CD4-positive, CD25-positive, alpha-beta regulatory T cell (primary cell): ENCODE measurements at places on chromosomes 16 and 17. TPM values are rescaled to one million over a fixed set of nuclear protein-coding genes. Genes with fewer than 3 reads are reported as not detected.

The MT4 gene
- total RNA-seq: not detected

The ZP2 gene
- not detected for total RNA-seq

The AGRP gene
- total RNA-seq: not detected

The ZNF18 gene
- total RNA-seq: 15.4 TPM

The CD300E gene
- total RNA-seq: not detected

The FOXL1 gene
- not detected for total RNA-seq

The CNGB1 gene
- total RNA-seq: not detected

GRCh38 chr17:9414471-9414870, 161.1 kb downstream of the STX8 start:
- DNase-seq: no peak
- no peaks in the 10 kb centered on the region for H3K36me3 ChIP-seq
- H3K4me3 ChIP-seq: no peak overlapping the region
- H3K27ac ChIP-seq: no peak overlapping the region
- H3K27me3 ChIP-seq: no peaks in the 10 kb centered on the region
- H3K4me1 ChIP-seq: no peaks in the 10 kb centered on the region

GRCh38 chr17:73191443-73192205, 1.2 kb upstream of the COG1 start:
- H3K4me1 ChIP-seq: peaks cover 17% of the 10 kb centered on the region
- H3K4me3 ChIP-seq: peak overlapping the region; percentile 78
- H3K27me3 ChIP-seq: no peaks in the 10 kb centered on the region
- DNase-seq: peak; percentile 85
- H3K27ac ChIP-seq: peak overlapping the region; percentile 85

DNA sequence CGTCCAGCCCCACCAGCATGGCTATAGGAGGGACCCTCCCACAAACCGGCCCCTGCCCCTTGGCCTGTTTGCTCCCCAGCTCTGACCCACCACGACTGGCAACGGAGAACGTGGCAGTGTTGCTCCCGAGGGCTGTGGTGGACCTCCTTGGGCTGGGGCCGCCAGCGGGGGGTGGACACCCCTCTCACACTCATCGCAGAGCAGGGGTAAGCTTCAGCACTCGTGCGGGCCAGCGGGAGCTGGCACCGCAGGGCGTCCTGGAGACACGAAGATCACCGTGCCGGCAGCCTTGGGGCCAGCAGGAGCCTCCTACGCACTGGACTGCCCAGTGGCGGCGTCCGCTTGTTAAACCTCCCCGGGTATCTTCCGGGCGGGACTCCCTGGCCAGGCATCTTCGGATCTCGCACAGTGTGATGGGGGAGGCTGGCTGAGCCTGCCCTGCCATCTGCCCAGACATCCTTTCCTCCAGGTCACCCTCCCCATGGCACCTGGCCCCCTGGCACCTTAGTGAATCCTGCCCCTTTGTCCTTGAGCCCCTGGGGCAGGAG, 53.5 kb downstream of the ABR start:
- H3K27me3 ChIP-seq: no peaks in the 10 kb centered on the region
- H3K27ac ChIP-seq: no peak overlapping the region
- H3K36me3 ChIP-seq: no peaks in the 10 kb centered on the region
- no peak for DNase-seq

GRCh38 chr17:42613699-42614295, 4.3 kb downstream of the TUBG1 start:
- H3K4me1 ChIP-seq: peaks cover 9% of the 10 kb centered on the region
- DNase-seq: no peak
- no peak overlapping the region for H3K4me3 ChIP-seq
- H3K27ac ChIP-seq: no peak overlapping the region
- H3K27me3 ChIP-seq: no peaks in the 10 kb centered on the region
- peaks cover 16% of the 10 kb centered on the region for H3K36me3 ChIP-seq

- DNase-seq: no peak
- H3K36me3 ChIP-seq: no peaks in the 10 kb centered on the region
- no peak overlapping the region for H3K4me3 ChIP-seq
- no peaks in the 10 kb centered on the region for H3K27me3 ChIP-seq
- H3K4me1 ChIP-seq: no peaks in the 10 kb centered on the region
Observed at GRCh38 chr16:49527611-49528010, 154.0 kb downstream of the C16orf78 start.

DNA sequence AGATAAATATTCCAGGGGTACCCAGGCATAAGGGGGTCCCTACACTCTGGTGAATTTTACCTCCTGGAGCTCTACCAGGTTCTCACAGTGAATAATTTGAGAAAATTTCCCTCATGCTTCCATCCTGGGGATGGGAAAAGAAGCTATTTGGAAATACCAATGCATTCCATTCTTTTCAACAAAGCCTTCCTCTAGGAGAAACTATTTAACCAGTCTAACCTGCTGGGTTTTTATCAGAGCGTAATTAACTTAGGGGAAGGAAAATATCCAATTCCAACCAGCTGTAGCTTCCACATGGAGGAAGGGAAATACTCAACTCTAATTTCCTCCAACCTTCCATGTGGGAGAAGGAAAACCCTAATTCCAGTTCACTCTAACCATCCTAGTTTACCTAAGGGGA, 17.0 kb downstream of the MFSD6L start:
- no peak for DNase-seq
- H3K36me3 ChIP-seq: no peaks in the 10 kb centered on the region
- H3K27me3 ChIP-seq: peaks cover 9% of the 10 kb centered on the region
- no peak overlapping the region for H3K27ac ChIP-seq

- H3K27me3 ChIP-seq: peaks cover 20% of the 10 kb centered on the region
- H3K27ac ChIP-seq: no peak overlapping the region
- no peaks in the 10 kb centered on the region for H3K36me3 ChIP-seq
- peak; percentile 27 for DNase-seq
Observed at GRCh38 chr17:15782866-15783265, 50.8 kb downstream of the TBC1D26 start.

- DNase-seq: no peak
- no peak overlapping the region for H3K4me3 ChIP-seq
- no peak overlapping the region for H3K27ac ChIP-seq
- peaks cover 17% of the 10 kb centered on the region for H3K4me1 ChIP-seq
Observed at GRCh38 chr16:58119509-58119845, 9.7 kb downstream of the CFAP20 start.

DNA sequence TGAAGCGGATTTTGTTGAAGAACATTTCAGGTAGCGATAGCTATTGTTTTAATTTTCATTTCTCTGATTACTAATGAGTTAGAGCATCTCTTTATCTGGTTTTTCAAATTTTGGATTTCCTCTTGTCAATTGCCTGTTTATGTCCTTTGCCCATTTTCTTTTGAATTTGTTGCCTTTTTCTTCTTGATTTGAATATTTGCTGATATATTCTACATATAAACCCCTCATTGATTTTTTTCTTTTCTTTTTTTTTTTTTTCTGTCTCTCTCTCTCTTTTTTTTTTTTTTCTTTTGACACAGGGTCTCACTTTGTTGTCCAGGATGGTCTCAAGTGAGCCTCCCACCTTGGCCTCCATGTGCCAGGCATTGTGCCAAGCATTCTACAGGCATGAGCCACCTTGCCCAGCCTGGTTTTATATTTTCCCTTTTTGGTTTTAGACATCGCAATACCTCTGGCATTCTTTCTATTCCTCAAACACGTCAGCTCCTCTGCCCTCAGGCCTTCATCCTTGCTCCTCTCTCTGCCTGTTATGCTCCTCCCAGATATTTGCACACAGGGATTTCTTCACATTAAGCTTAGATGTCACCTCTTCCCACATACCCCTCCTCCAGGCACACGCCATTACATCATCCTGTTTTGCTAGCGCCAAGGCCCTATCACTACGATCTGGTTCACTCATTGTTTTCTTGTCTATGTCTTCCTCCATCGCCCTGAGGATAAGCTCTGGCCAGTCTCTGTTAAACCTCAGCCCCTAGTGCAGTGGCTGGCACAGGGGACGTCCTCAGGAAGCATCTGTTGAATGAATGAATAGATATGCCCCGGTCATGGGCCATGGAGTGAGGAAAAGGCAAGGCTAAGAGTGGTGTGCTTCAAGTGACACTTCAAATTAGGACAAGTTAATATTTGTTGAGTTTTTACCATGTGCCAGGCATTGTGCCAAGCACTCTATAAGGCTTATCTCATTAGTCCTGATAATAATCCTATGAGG, 8.6 kb downstream of the SARM1 start:
- no peaks in the 10 kb centered on the region for H3K36me3 ChIP-seq
- H3K4me1 ChIP-seq: peaks cover 12% of the 10 kb centered on the region
- H3K27ac ChIP-seq: no peak overlapping the region
- no peak overlapping the region for H3K4me3 ChIP-seq
- DNase-seq: no peak
- H3K27me3 ChIP-seq: no peaks in the 10 kb centered on the region

GRCh38 chr16:85231959-85232358, 119.7 kb upstream of the CIBAR2 start:
- no peak for DNase-seq
- H3K27me3 ChIP-seq: no peaks in the 10 kb centered on the region
- no peak overlapping the region for H3K27ac ChIP-seq
- no peaks in the 10 kb centered on the region for H3K4me1 ChIP-seq
- no peak overlapping the region for H3K4me3 ChIP-seq
- H3K36me3 ChIP-seq: no peaks in the 10 kb centered on the region

GRCh38 chr16:22684574-22685458, 129.1 kb upstream of the HS3ST2 start:
- no peak for DNase-seq
- no peak overlapping the region for H3K27ac ChIP-seq
- H3K4me3 ChIP-seq: no peak overlapping the region
- H3K27me3 ChIP-seq: peaks cover 4% of the 10 kb centered on the region
- H3K36me3 ChIP-seq: no peaks in the 10 kb centered on the region

GRCh38 chr16:56108056-56108471, 83.2 kb upstream of the GNAO1 start:
- H3K27ac ChIP-seq: no peak overlapping the region
- no peak for DNase-seq

DNA sequence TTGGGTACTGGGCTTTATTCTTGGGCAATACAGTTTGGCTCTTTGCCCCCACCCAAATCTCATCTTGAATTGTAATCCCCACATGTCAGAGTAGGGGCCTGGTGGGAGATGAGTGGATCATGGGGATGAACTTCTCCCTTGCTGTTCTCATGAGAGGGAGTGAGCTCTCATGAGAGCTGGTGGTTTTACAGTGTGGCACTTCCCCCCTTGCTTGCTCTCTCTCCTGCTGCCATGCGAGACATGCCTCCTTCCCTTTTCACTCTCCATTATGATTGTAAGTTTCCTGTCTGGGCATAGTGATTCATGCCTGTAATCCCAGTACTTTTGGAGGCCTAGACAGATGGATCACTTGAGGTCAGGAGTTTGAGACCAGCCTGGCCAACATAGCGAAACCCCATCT, 18.1 kb upstream of the CNEP1R1 start:
- H3K27ac ChIP-seq: no peak overlapping the region
- no peak overlapping the region for H3K4me3 ChIP-seq
- H3K4me1 ChIP-seq: no peaks in the 10 kb centered on the region

DNA sequence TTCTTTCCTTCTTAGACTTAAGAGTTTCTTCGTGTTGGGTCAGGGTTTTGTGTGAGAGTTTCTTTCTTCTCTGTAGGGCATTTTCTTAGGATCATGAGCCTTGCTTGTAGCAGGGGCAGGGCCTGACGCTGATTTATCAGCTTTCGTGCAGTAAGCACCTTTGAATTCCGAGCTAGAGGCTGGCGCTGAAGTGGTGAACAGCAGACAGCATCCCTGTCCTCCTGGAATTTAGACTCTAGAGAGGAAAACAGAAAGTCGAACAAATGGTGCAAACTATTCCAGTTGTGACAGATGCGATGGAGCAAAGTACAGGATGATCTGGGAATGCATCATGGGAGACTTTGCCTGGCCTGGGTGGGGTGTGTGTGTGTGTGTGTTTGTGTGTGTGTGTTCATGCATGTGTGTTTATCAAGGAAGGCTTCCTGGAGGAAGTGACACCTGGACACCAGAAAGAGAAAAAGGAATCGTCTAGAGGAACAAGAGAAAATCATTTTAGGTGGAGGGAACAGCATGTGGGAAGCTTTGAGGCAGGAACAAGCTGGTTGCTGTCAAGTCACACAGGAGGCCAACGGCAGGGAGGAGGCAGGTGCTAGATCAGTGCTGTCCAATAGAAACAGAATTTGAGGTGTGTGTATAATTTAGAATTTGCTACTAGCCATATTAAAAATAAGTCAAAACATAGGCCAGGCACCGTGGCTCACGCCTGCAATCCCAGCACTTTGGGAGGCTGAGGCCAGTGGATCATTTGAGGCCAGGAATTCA, 60.2 kb downstream of the WWP2 start:
- H3K27ac ChIP-seq: no peak overlapping the region
- no peaks in the 10 kb centered on the region for H3K4me1 ChIP-seq
- peaks cover 33% of the 10 kb centered on the region for H3K36me3 ChIP-seq

GRCh38 chr17:57602896-57603295, 142.2 kb downstream of the CCDC182 start:
- DNase-seq: no peak
- H3K27me3 ChIP-seq: no peaks in the 10 kb centered on the region
- H3K4me1 ChIP-seq: peaks cover 88% of the 10 kb centered on the region
- H3K27ac ChIP-seq: peak overlapping the region; percentile 85

DNA sequence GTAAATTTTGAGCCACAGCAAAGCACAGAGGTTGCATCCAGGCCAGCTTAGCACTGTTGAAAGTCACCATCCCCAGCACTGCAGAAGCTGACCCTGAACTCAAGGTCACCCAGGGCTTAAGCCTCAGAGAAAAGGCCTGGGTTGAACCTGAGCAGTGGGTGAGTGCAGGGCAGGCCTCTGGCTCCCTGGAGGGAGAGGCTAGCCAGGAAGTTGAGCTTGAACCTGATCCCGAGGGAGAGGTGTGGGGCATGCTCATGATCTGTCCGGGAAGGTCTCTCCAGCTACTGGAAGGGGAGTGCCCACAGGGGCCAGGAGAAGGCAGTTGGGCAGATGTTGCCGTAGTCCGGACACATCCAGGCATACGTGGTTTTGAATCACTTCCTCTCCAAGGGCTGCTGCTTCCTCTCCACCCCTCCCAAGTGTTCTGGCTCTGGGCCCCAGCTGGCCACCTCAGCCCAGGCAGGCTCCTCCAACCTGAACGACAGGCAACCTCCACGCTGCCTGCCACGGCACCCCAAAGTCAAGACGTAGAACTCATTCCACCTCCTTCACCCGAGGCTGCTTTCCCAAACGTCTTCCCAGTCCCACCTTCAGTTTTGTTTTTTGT, 18.4 kb downstream of the CARHSP1 start:
- H3K4me3 ChIP-seq: no peak overlapping the region
- H3K27ac ChIP-seq: no peak overlapping the region
- H3K4me1 ChIP-seq: no peaks in the 10 kb centered on the region

DNA sequence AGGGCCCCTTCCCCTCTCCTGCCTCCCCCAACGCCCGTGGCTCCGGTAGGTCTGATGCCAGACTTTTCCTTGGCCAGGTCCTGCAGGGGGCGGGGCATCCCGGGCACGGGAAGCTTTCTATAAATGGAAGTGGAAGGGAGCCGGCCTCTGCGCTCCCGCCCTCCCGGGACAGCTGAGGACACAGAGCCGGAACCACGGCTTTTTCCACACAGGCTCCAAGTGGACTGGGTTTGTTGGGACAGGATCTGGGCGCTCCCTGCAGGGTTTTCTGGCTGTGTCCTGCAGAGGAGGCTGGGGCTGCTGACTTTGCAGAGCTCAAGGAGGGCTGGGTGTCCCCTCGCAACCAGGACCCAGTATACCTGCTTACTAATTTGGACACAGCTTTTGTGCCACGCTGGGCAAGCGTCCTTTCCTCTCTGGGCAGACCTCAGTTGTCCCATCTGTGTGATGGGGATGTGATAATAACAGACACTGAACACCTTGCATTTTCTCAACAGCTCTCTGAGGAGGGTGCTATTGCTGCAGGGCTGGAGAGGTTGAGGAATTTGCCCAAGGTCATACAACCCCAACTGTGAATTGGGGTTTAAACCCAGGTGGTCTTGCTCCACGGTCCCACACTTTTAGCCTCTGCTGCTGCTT, 1.8 kb downstream of the TNS4 start:
- H3K4me3 ChIP-seq: no peak overlapping the region
- no peaks in the 10 kb centered on the region for H3K4me1 ChIP-seq
- H3K36me3 ChIP-seq: no peaks in the 10 kb centered on the region
- H3K27me3 ChIP-seq: no peaks in the 10 kb centered on the region
- H3K27ac ChIP-seq: no peak overlapping the region
